ENCODE measurements at places on chromosomes 12 and 14.

GRCh38 chr12:78600541-78600940 is 264.0 kb upstream of the SYT1 start:
- DNase-seq, result no peak

GRCh38 chr12:108055141-108055540 is 73.9 kb upstream of the WSCD2 start:
- no peak for DNase-seq

GRCh38 chr14:103160321-103161053 is 37.2 kb downstream of the TNFAIP2 start:
- DNase-seq, result no peak

DNA sequence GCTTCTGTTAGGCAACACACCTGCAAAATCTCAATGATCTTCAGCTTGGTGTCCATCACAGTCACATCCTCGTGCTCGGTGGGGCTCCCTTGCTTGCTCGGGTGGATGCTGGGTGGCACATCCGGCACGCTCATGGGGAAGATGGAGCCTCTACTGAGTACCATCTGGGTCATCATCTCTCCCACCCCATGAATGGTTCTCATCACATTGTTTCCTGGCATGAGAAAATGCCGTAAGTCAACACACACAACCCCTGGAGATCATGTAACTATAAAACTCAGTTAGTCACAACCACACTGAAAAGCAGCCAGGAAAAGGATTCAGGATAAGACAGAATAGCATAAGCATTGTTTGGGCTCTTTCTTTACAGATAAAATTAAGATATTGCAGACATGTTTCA is 201.1 kb downstream of the ITPR2 start:
- DNase-seq, result no peak

DNA sequence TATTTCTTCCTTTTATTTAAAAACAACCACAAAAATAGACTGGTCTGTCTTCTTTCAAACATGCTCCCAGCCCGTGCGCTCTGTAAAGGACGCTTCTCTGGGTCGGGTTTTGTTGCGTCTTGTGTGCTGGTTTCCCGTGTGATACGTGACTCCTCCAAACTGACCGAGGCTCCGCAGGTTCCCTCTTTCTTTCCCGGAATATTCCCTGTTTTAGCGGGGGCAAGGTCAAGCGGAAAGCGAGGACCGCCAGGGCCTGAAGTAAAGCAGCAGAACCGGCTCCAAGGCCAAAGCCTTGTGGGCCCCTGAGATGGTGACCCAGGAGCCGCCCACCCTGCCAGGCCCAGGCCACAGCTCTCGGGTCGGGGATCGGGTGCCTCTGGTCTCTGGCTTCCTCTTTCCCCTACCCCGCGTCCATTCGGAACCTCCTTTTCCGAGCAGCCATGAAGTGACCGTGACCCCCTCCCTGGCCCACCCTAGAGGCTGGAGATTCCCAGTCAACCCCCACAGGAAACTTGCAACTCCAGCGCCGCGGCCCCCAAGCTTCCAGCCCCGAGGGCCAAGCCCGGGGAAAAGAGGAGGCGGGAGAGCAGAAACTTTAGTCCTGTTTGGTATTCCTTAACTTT is 885 bp upstream of the HOXC10 start:
- DNase-seq, result no peak

GRCh38 chr12:18723752-18724151 is 14.1 kb downstream of the PLCZ1 start:
- DNase-seq, result no peak

DNA sequence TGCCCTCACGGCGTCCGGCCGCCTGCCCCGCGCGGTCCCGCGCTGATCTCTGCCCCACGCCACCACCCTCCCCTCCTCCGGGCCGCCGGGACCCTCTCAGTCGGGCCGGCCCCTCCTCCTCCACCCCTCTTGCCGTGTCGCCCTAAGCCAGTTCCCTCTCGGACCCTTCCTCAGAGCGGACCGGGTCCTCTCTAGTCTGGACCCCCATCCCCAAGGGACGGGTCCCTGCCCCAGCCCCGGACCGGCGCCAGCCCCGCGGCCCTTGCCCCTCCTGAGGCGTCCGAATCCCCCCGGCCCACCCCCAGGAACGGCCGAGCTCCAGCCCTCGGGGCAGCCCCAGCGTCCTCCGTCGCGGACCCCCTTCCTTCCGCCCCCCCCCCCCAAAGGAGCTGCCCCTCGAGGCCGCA is 485 bp downstream of the PPP4R4 start:
- no peak for DNase-seq

GRCh38 chr14:68688872-68689371 is 103.9 kb downstream of the ZFP36L1 start:
- no peak for DNase-seq

DNA sequence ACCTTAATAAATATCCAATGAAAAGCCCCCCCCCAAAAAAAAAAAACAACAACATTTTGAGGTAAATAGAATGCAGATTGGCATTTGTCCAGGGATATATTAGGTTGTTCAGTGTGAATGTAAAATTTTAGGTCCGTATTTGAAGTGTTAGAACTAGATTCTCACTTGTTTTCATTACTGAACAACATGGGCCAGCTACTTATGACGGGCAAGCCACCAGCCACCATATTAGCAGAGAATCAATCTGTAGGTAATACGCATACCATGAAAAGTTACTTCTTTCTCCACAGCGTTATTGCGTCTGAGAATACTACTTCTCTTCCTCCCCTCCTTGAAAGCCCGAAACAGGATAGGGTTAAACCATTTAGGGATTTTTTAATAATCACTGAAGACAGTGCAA is 5.4 kb downstream of the FLRT2 start:
- no peak for DNase-seq

- no peak for DNase-seq
These were observed 123.1 kb downstream of the NUAK1 start for GRCh38 chr12:106015646-106016045.

- no peak for DNase-seq
These were observed 554.2 kb downstream of the FLRT2 start for GRCh38 chr14:86084097-86084496.

DNA sequence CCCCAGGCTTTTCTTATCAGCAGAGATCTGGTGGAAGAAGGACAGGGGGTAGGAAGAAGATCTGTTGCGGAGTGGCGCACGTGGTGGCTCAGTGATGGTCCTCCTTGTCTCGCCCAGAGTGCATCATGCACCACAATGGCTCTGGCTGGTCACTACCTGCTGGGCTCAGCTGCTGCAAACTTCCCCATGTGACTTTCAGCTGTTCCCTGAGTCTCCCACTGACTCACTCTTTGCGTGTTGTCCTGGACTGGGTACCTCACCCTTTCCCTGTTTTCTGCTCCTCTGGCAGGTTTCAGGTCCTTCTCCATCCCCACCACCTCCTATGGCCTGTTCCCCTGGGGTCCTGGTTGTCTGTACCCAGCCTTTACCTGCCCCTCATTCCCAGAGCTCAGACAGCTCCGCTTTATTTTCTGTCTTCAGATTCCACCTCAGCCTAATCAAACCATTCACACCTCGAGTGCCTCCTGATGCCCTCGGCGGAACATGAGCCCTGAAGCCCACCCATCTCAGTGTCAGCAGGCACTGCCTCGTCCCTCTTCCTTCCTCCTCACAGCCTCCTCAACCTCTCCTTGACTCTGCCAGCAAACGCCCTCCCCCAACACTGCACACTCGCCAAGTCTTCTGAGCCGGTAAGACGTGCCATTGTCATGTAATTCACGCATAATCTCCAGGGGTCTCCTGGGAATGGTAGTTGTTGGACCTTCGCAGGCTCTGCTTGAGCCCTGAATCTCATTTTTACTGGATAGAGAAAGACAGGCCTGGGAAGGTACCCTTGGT is 1.8 kb downstream of the C1R start:
- DNase-seq, result no peak

GRCh38 chr14:104973135-104973384 is 5.1 kb downstream of the AHNAK2 start:
- DNase-seq, result no peak

DNA sequence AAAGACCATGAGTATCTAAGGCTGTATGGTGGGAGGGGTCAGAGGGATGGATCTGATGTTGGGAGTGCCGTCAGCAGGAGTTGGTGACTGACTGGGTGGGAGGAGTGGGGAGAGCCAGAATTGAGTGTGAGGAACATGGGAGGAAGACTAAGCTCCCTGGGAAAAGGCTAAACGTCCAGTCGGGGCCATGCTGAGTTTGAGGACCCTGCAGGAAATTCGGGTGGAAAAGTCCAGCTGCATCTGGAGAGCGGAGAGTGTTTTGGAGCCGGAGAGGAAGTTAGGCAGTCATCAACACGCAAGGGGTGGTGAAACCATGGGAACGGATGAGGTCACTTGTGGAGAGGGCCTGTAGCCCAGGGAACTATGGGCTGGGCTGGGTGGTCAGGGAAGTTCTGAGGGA is 60.9 kb downstream of the ELK3 start:
- DNase-seq, result no peak

- no peak for DNase-seq
These were observed 831 bp upstream of the NKX2-1 start for GRCh38 chr14:36520601-36521525.

DNA sequence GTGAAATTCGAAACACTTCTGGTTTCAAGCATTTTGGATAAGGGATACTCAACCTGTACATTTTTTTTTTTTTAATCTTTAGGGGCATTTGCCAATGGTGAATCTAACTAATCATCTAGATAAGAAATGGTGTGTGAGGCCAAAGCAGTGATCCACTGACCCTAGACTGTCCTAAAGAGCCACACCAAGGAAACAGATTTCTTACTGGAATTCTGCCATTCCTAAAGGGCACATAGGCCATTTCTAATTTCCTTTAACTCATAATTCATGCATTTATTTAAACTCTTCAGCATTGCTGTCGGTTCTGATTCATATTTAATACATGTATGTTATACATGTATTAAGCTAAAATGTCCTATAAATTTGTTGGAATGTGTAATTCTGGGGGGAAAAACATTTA is 47.2 kb downstream of the FRS2 start:
- no peak for DNase-seq

DNA sequence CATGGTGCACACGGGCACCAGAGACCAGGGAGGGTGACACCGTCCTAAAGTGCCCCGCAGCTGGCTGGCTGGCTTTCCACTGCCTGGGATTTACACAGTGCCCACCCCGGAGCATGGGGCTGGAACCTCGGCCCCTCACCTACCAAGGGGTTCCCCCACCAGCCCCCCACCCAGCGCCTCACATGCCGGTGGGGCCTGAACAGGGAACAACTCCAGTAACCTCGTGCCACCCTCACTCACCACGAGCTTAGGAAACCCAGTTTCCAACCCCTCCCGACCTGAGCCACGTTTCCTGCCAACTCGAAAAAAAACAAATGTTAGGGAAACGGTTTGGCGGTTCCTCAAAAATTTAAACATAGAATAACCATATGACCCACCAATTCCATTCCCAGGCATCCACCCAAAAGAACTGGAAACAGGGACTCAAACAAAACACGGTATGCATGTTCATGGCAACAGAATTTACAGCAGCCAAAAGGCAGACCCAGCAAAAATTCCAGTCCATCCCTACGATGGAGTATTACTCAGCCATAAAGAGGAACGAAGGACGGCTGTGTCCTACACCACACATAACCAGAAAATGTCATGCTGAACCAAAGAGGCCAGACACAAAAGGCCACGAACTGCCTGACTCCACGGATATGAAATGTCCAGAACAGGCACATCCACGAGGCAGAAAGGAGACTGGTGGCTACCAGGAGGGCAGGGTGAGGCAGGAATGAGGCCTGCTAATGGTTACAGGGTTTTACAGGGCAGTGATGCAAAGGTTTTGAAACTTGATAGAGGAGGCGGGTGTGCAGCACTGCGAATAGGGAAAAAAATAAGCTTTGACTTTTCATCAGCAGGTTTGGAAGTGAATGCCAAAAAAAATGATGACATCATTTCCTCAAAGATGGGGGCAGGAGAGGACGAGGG is 68.9 kb downstream of the NCOR2 start:
- no peak for DNase-seq

DNA sequence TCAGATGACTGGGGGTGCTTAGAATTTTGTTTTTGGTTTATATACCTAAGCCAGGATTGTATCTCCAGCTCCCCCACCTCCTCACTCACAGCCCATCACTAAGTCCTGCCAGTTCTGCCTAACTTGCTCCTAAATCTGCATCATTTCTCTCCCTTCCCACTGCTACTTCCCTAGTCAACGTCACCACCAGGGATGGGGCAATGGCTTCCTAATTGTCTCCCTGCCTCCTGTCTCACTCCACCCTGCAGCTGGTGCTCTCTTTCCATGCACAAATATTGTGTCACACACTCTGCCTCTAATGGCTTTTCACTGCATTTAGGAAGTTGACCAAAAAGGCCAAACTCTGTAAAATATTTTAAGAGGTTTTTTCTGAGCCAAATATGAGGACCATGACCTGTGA is 11.5 kb downstream of the OAS2 start:
- DNase-seq, result no peak

DNA sequence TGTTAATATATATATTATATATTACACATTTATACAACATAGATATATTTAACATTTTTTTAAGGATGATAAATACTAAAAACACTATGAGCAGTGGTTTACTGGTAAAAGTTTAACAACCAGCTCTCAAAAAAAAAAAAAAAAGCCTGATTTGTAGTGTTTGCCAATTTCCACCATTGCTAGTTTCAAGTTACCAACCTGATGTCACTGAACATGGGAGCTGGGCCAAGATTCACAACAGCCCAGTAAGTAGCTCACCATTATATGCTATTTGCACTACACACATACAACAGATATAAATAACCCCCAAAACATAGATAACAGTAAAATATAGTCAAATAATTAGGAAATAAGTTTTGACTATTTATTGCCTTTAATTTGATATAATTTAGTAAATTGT is 28.9 kb upstream of the TMX1 start:
- DNase-seq, result no peak

DNA sequence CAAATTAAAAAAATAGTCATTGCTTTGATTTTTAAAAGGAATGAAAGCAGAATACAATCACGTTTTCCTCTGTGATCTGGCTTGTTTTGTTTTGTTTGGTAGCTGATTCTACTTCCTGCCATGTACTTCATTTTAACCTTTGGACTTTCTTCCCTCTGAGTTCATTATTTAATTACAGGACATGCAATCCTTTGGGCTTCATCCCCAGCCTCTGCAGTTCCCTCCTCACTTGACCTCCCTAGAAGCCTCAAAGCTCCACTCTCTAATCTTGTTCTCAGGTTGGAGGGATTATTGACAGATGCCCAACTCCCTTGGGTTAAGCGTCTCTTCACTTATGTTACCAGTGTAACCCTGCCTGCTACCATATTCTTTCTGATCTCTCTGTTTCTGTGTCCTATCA is 967.9 kb upstream of the SEL1L start:
- DNase-seq, result no peak

- DNase-seq, result no peak
These were observed 32.3 kb downstream of the DRAM1 start for GRCh38 chr12:101909646-101910045.

GRCh38 chr14:39085933-39086332 is 17.1 kb downstream of the SEC23A start:
- no peak for DNase-seq

GRCh38 chr12:29116414-29116813 is 32.7 kb upstream of the FAR2 start:
- no peak for DNase-seq

GRCh38 chr12:49019443-49020324 is 1.1 kb upstream of the PRKAG1 start:
- DNase-seq, result peak; percentile 41

DNA sequence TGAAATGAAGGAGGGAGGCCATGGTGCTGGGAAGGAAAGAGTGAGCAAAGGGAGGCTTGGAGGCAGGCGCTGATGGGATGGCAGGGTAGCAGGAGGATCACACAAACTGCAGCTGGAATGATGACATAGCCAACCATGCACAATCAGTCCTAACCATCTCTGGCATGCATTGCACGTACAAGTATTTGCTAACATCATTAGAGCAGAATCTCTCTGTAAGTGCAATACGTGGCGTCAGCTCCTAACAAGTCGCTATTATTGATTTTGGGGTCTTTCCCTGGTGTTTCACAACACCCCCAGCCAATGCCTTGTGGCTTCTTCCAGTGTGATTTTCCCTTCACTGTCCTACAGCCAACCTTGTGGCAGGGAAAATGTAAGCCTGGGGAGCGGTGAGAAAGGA is 18.5 kb downstream of the BDKRB1 start:
- no peak for DNase-seq
